ENCODE measurements at places on chromosomes 1 and 21.

DNA sequence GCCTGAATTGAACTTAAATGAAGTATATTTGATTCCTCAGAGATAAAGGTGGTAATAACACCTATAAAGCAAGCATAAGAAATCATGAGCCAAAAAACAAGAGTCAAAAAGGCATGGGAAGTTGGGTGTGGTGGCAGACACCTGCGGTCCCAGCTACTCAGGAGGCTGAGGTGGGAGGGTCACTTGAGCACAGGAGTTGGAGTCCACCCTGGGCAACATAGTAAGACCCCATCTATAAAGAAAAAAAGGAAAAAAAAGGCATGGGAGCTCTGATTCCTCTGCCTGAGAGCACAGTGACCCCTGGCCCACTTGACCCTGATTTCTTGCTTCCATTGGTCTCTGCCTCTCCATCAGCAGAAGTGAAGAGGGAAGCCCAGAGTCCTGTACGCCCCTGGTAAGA lies 40.3 kb downstream of the MT1HL1 start:
- no peak for DNase-seq

- no peak for DNase-seq
These were observed 100.9 kb upstream of the MARK1 start for GRCh38 chr1:220426989-220427388.

DNA sequence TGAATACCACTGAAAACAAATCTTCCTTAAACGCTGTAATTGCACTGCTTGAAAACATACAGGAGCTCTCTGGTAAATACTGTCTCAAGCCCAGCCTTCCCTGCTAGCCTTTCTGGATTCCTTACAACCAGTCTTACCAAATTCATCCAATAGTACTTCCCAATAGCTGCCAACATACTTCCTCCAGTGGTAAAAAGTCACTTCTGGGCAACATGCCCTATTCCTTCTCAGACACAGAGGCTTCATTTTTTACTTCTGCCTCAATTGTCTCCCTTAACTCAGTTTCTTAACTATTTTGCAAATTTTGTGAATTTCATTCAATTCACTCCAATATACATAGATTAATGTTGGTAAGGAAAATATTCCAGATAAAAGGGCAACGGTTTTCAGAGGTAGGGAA lies 166.3 kb downstream of the TBX15 start:
- no peak for DNase-seq

- no peak for DNase-seq
These were observed 140.9 kb upstream of the ARHGEF16 start for GRCh38 chr1:3313576-3313950.

- no peak for DNase-seq
These were observed at the start of gene NFASC for GRCh38 chr1:204870160-204870912. TSS of gene NFASC (plus strand) at chr1:204870862. CDS start at chr1:204944316, 73,454 bp downstream.

- no peak for DNase-seq
These were observed 326.7 kb upstream of the RGS18 start for GRCh38 chr1:191831572-191831971.

GRCh38 chr1:95679262-95679661 lies 445.3 kb downstream of the RWDD3 start:
- no peak for DNase-seq

DNA sequence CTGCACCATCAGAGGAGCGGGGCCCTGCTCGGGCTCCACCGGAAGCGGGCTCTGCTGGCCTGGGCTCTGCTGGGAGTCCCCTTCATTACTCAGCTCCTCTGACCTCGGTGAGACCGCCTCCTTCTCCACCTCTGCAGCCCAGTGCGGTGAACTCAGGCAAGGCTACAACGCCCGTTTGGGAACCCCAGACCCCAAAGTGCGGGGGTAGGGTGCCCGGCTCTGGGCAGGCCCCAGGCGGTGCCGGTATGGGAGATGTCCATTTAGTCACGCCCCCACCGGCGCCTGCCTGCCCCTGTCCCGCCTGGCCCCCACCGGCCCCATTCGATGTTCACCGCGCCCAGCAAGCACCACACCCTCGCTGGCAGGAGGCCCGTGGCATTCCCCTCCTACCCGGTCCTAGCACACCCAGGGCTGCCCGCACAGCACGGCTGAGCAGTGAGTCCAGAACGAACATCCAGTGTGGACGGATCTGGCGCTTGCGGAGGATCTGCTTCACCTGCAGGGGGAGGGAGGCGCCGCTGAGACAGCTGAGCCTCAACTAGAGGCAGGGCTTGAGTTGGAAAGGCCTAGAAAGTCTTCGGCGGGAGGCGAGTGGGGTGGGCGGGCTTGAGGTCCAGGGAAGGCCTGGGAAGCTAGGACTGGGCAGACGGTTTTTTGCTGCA lies 10.0 kb downstream of the MAP3K6 start:
- no peak for DNase-seq

- no peak for DNase-seq
These were observed 343.8 kb downstream of the USP25 start for GRCh38 chr21:16073586-16073985.

- no peak for DNase-seq
These were observed 275.4 kb upstream of the TMEM51 start for GRCh38 chr1:14878124-14878523.

- DNase-seq: no peak
These were observed 172.9 kb upstream of the RUNX1 start for GRCh38 chr21:35222021-35222420.

GRCh38 chr1:216805233-216805632 lies 82.0 kb upstream of the ESRRG start:
- DNase-seq: no peak

DNA sequence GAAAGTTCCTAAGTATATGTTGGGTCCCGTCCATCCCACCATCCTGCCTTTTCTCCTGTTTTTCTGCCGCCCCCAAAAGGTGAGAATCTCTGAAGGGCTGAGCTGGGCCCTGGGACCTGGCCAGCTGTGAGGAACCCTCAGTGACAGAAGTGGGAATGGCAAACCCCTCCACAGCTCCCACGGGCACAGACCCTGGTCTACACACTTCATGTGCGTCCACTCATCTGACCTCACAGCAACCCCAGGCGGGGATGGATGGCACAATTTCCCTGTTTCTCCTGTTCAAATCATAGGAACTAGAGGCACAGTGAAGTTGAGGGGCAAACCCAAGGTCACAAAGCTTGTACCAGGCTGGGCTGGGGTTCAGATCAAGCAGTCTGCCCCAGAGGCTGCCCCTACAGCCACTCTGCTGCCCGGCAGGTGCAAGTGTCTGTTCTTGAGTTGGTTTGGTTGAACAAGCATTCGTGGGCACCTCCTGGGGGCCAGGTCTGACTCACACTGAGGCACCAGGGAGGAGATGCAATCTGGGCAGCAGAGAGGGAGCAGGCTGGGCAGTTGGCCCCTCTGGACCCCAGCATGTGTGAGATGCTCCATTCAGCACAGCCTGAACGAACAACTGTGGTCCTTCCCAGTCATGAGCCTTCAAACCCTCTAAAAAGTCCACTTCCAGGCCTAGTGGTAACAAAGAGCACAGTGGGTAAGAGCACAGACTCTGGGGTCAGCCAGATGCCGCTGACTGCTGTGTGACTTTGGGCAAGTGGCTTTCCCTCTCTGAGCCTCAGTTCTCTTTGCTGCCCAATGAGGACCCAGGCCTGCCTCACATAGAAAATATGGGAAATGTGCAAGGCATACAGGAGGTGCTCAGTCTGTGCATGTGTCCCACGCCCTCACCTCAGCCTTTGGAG lies 4.0 kb downstream of the EDN2 start:
- DNase-seq: no peak

GRCh38 chr1:82343381-82343780 lies 542.6 kb downstream of the ADGRL2 start:
- DNase-seq: no peak

DNA sequence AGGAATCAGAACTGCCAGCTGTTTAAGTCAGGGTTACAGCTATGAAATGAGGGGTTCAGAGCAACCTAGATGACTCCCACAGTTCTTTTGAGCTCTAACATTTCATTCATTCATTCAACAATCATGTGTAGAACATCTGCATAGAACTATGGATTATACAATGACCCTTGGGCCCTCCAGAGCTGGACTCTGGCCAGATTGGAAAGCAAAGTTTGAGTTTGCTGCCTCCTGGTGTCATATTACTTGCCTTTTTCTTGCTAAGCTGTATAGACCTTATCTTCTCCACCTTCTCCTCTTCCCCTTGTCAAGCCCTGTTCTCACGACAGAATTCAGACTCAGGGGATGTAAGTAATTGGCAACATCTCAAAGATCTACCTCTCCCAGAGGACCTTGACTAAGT lies 4.0 kb downstream of the CASQ2 start:
- DNase-seq: peak; percentile 9

GRCh38 chr1:53327182-53327913 lies 522 bp downstream of the LRP8 start:
- DNase-seq: peak; percentile 49

DNA sequence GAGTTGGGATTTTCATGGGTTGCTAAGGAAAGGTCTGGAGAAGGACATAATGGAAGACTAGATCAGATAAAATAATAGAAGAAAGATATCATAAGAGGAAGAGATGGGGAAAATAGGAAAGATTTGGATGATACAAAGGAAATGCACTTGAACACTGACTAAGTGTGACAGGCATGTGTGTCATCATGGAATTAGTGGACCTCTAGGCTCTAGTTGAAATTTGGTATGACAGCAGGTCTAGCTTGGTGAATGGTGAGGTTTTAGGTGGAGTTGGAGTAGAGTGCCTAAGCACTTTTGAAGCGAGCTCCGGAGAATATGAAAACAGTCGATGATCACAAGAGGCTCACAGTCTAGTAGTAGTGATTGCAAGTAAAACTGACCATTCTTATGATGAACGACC lies 73.0 kb upstream of the PTGS2 start:
- DNase-seq: no peak

DNA sequence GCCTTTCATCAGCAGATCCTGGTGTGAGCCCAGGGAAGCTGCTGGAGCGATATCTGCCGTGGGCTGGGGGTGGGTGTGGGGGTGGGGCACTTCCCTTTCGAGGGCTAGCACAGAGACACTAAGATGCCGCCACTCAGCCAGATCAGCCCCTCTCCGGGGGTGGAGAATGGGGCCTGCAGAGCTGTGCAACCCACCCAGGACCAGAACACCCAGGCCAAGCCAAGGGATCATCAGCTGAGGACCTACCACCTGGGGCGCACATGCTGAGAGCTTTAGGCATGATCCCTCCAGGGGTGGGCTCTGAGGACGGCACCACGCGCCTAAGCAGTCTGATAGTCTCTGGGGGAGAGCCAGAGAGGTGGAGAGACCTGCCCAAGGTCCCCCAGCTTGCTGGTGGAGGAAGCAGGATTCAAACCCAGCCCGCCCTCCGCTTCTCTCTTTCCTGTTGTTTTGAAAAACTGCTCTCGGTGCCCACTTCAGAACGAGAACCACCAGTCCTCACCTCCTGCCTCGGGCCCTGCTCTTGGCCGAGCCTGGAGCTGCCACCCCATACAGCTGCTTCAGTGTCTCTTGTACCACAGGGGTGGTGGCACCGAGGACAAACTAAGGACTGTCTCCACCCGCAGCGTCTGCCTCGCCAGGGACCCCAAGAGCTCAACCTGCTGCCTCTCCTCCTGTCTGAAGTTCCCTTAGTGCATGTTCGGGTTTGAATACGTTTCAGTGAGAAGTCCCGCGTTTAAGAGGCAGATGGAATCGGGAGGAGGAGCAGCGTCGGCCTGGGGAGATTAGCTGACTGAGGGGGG lies 39.7 kb upstream of the RUNX3 start:
- no peak for DNase-seq

- DNase-seq: no peak
These were observed 132.1 kb downstream of the ASTN1 start for GRCh38 chr1:177032434-177032833.

- no peak for DNase-seq
These were observed 18.9 kb upstream of the COL6A2 start for GRCh38 chr21:46078978-46079351.

DNA sequence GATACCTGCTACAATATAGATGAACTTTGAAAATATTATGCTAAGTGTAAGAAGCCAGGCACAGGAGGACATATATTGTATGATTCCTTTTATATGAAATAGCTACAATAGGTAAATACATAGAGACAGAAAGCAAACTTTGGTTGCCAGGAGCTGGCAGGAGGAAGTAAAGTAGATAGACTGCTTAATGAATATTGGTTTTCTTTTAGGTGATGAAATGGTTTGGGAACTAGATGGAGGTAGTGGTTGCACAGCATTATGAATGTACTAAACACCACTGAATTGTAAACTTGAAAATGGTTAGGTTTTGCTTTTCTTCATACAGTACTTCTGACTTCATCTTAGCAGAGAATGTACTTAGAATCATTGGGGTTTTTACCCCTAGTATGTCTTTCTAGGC lies 21.5 kb downstream of the ABCB10 start:
- DNase-seq: no peak

GRCh38 chr21:32860399-32860798 lies 88.8 kb upstream of the PAXBP1 start:
- DNase-seq: no peak

GRCh38 chr1:228342627-228343190 lies 63.9 kb downstream of the TRIM11 start:
- DNase-seq: no peak

- DNase-seq: no peak
These were observed 22.9 kb downstream of the CBR1 start for GRCh38 chr21:36092681-36093080.

DNA sequence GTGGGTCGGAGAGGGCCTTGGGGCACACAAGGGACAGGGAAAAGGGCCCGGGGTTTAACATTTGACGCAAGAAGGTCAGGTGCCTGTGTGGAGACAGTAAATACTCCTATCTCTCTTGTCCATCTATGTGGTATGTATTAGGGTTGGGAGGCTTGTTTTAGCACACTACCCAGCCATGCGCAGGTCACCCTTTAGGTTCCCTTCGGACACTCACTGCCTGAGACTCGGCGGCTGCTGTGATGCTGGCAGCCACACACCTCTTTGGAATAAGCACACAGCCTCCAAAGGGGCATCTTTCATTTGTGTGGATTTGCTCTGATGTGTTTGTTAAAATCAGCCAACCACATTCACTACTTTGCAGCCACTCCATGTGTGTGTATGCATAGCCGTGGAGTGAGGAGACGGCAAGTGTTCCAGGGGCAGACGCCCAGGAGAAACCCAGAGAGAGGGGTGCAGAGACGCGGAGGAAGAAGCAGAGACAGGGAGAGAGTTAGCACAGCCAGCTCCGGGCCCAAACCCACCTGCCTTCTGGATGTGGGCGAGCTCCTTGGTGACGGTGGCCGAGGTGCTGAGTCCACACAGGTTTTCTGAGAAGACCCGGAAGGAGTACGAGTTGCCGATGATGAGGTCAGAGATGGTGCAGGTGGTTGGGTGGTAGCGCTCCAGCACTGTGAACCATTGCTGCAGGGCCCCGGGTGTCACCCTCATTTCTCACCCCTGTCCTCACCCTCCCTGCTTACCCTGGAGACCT lies 5.7 kb downstream of the MYBPH start:
- no peak for DNase-seq

DNA sequence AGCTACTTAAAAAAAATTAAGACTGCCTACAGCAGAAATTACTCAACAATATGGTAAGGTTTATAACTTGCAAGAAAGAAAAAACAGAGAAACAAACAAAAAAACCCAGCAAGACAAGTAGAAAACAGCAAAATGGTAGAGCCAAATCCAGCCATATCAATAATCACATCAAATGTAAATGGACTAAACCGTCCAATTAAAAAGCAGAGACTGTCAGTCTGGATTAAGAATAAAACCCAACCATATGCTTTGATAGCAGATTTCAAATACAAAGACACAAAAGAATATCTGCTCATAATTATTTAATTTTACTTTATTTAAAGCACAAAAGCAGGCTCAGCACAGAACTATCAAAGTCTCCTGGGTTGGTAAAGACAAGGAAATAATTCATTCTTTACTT lies 17.5 kb downstream of the PACC1 start:
- DNase-seq: no peak

- DNase-seq: no peak
These were observed 15.1 kb downstream of the MIIP start for GRCh38 chr1:12034381-12034801.

Data from NCI-H2029 (cell line).